ENCODE measurements at places on chromosomes 7 and 10. TPM values are rescaled to one million over a fixed set of nuclear protein-coding genes. Genes with fewer than 3 reads are reported as not detected.

- H3K4me3 ChIP-seq, result no peak overlapping the region
- H3K27me3 ChIP-seq, result no peaks in the 10 kb centered on the region
- no peaks in the 10 kb centered on the region for H3K4me1 ChIP-seq
- no peak for DNase-seq
Observed at GRCh38 chr10:121694966-121695643, 96.9 kb upstream of the FGFR2 start.

DNA sequence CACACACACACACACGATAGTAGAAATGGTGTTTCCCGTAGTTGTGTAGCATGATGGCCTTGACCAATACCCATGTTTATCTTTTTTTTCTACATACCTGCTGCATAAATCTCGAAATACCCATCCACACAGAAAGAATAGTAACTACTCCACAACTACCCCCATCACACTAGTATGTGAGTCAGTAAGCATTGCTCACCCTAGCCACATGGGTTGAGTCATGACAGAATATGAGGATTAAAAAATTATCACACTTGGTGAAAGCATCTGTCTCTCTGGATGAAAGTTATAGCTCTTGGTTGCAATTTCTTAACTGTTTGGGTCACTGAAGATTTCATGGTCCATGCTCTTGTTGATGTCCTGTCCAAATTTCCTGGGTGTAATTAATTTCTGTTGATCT lies 103.4 kb upstream of the MDFIC start:
- DNase-seq, result no peak
- no peaks in the 10 kb centered on the region for H3K27me3 ChIP-seq
- no peaks in the 10 kb centered on the region for H3K4me1 ChIP-seq
- no peak overlapping the region for H3K4me3 ChIP-seq

- no peaks in the 10 kb centered on the region for H3K27me3 ChIP-seq
- peaks cover under 1% of the 10 kb centered on the region for H3K4me1 ChIP-seq
- H3K4me3 ChIP-seq, result no peak overlapping the region
Observed at GRCh38 chr7:131527456-131527855, 29.0 kb downstream of the PODXL start.

DNA sequence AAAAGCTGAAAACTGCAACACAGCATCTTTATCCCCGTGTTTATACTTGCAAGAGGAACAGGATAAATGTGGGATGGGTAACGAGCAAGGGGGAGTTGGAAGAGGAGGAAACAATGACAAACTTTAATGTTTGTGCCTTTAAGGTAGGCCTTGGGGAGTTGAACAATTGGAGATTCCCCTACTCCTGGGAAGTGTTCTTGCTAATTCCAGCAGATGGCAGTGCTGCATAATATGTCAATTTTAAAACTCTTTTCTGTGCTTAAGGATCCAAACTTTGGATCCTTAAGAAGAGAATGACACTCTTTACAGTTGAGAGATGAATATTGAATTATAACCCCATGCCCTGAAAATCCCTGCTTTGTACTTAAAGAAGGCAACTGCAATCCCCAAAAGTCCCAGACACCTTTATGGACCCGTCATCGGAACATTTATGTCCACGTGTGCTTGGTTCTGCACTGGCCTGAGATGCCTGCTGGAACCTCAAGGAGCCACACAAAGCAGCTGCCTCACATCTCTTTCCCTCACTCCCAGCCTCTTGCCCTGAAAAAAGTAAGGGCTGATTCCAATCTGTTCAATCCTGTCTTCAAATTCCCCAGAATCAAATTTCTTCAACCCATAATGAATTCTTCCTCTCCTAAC lies 12.0 kb downstream of the IFIT5 start:
- no peak overlapping the region for H3K27ac ChIP-seq
- H3K4me3 ChIP-seq, result no peak overlapping the region
- no peaks in the 10 kb centered on the region for H3K4me1 ChIP-seq
- no peak for DNase-seq
- H3K36me3 ChIP-seq, result peaks cover 4% of the 10 kb centered on the region

The CYP2W1 gene
- total RNA-seq, result not detected

The NCF1 gene
- 3.8 TPM for total RNA-seq

Data from natural killer cell (primary cell).